Sigmoid colon (tissue), 7 donors: ENCODE measurements at places on chromosomes 5 and 9. TPM values are rescaled to one million over a fixed set of nuclear protein-coding genes. Genes with fewer than 3 reads are reported as not detected.

DNA sequence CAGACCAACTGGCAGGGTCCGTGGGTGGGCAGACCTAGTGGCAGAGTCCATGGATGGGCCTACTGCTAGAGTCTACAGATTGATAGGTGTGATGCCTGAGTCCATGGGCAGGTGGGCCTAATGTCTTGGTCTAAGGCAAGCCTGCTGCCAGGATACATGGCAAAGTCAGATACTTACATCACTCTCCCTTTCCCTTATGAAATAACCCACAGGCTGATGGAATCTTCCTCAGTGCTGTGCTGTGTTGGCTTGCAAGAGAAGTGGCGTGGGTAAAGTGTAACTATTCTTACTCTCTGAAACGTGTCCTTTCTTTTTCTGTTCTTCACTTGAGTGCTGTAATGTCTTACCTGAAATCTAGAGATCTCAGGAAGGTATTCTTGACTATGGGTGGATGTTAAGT, 67.3 kb upstream of the ADRB2 start:
- no peaks in the 10 kb centered on the region for H3K4me1 ChIP-seq
- H3K27ac ChIP-seq: no peak overlapping the region
- H3K27me3 ChIP-seq: no peaks in the 10 kb centered on the region

HIGD2A gene
- total RNA-seq: 234 TPM

DNA sequence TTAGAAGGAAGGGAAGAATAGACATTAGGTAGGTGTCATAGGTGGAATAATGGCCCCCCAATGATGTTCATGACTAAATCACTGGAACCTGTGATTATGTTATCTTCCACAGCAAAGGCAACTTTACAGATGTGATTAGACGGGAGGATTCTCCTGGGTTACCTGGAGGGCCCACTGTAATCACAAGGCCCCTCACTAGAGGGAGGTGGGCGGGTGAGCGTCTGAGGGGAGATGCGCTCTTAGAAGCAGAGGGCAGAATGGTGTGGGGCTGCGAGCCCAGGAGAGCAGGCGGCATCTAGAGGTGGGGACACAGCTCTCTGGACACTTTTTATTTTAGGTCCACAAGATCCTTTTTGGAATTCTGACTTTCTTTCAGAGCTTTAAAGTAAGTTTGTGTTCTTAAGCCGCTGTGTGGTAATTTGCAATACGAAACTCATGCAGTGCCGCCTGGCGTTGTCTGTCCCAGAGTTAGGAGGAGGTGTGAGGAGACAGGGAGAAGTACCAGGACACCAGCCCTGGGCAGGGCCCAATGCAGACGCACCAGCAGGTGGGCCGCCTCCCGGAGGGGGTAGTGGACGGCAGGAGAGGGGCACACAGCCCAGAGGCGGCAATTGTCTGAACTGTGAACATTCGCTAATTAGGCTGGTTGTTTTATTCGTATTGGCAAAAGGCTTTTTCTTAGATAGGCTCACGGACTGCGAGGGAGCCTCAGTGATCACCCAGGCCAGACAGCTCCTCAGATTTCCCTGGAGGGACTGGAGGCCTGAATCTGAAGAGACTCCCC, 51.1 kb upstream of the FANCC start:
- H3K4me1 ChIP-seq: peaks cover 51% of the 10 kb centered on the region
- H3K4me3 ChIP-seq: no peak overlapping the region
- no peaks in the 10 kb centered on the region for H3K27me3 ChIP-seq
- no peak for DNase-seq
- no peak overlapping the region for H3K27ac ChIP-seq
- no peaks in the 10 kb centered on the region for H3K36me3 ChIP-seq

PHYHD1 gene
- total RNA-seq: 15.5 TPM

DNA sequence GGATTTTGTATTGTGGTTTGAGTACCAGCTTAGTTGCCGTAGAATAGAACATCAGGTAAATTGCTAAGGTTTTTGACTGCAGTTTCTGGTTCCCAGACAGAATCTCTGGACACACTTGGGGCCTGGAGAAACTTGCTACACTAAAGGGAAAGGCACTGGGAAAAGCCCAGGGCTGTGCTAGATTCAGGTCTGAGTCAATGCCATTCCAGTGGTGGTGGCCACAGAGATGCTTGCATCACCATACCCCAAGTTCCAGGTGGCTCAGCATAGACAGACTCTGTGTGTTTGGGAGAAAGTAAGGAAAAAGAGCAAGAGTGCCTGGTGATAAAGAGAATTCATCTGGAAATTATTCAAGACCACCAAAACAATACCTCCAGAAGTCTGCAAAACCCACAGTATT, 120.6 kb downstream of the HMHB1 start:
- no peak overlapping the region for H3K4me3 ChIP-seq
- no peaks in the 10 kb centered on the region for H3K36me3 ChIP-seq
- DNase-seq: no peak
- no peak overlapping the region for H3K27ac ChIP-seq

DIMT1 gene
- 13.0 TPM for total RNA-seq

DNA sequence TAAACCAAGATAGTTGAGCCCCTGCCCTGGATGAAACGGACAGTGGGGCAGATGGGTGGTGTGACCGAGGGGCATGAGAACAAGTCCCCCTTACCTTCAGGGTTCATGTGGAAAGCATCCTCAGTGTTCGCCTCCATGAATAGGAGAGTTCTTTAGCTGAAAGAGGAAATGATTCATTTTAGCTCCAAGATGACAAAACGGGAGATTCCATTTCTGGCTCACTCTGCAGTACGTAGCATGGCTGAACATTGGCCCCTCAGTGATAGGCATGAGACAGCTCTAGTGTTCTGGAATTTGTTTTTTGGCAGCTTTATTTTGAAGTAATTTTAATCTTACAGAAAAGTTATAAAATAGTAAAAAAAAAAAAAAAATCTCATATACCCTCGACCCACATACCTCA, 70.2 kb upstream of the AGXT2 start:
- no peaks in the 10 kb centered on the region for H3K36me3 ChIP-seq
- no peak overlapping the region for H3K4me3 ChIP-seq
- no peaks in the 10 kb centered on the region for H3K4me1 ChIP-seq
- DNase-seq: no peak
- no peak overlapping the region for H3K27ac ChIP-seq

STOM gene
- total RNA-seq: 303 TPM
